ENCODE measurements at places on chromosomes 3 and 15.

DNA sequence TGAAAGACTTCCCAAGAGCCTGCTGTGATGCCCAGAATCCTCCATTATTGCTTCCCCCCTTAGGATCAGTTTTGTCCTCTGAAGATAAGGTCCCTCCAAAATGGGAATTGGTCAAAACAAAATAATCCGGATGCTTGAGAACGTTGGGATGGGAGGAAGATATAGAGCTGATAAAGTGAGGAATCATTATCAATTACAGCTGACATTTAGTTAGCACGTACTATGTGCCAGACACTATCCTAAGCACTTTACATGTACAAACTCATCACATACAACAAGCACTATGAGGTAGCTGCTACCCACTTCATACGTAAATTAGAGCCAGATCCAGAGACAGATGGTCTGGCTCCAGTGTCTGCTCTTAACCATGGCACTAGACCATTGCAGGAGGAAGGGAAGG, 6.6 kb upstream of the RPP25 start:
- DNase-seq = no peak

DNA sequence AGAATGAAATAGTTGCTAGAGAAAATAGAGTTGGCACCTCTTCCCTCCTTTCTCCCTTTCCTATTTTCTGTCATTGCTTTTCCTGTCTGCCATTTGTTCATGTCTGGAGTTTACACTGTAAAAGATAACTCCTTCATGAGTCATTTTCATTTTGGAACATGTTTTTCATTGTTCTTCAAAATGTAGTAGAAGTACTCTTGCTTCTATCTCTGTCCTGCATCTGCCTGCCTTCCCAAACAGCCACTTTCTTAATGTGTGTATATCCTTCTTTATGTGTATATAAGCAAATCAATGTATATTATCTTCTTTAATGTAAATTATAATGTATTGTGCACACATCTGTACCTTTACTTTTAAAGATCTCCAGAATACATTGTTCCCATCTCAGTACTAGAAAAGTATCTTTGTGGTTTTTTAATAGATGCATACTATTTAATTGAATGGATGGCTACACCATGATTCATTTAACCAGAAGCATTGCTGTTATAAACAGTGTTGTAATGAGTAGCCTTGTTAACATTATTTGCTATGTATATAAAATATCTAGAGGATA, 41.1 kb downstream of the TSC22D2 start:
- no peak for DNase-seq

DNA sequence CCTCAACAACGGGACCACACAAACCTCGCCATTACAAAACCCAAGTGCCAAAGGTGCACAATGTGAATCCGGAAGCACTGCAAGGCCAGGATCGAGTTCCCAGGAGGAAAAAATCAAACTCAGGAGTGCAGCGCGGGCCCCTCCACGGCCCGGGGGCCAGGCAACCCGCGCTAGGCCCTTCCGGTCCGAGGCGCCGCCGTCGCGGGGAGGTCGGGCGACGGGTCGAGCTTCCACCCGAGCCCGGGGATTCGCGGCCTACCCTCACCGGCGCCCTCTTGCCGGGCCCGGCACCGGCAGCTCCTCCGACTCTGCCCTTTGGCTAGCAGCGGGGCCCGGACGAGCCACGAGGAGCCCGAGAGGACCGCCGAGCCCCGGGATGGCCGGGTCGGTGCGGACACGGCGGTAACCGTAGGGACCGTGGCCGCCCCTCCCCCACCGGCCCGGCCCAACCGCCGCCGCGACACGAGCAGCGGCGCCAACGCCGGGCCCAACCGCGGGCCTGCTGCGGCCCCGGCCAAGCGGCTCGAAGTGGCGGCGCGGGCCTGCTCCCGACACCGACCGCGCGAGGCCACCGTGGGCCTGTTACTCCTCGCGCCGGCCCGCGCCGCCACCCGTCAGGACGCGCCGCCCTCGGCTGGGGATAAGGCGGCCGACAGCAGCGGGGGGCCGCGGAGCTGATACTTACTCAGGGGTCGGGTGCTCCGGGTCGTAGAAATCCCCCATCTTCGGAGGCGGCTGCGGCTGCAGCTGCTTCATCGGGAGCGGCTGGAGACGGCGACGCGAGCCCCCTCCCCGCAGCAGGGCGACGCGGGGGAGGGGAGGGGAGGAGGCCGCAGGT, 525 bp downstream of the SETD2 start:
- DNase-seq = peak; percentile 48

- DNase-seq = no peak
Measured at GRCh38 chr3:126751611-126752302, 47.7 kb downstream of the CHCHD6 start.

- DNase-seq = no peak
Measured at GRCh38 chr15:31857194-31857593, 173.1 kb upstream of the CHRNA7 start.

DNA sequence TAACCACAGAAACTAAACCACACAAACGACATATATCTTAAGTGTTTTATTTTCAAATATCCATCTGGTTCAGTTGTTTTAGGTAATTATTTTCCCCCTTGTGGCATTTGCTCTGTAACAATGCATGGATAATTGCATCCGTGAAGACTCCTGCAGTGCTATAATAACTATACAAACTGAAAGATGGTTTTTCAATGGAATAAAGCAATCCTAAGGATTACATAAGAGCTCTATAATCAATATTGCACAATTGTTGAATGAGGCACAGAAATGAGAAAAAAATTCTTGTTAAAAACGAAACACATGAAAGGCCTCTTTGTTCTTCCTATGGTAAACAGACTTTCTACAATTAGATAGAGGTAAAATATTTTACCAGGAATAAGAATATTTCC, 446.0 kb upstream of the EPHA3 start:
- DNase-seq = no peak

- no peak for DNase-seq
Measured at GRCh38 chr3:148439254-148439822, 258.4 kb upstream of the AGTR1 start.

GRCh38 chr15:38698254-38698653, 133.6 kb upstream of the RASGRP1 start:
- no peak for DNase-seq

Measured in stimulated activated naive CD4-positive, alpha-beta T cell treated with Interleukin-2 at 50 U/mL for 16 hours (primary cell).